ENCODE measurements at places on chromosomes 6 and 20.

GRCh38 chr6:44430326-44430725, 42.8 kb downstream of the CDC5L start:
- DNase-seq = no peak

DNA sequence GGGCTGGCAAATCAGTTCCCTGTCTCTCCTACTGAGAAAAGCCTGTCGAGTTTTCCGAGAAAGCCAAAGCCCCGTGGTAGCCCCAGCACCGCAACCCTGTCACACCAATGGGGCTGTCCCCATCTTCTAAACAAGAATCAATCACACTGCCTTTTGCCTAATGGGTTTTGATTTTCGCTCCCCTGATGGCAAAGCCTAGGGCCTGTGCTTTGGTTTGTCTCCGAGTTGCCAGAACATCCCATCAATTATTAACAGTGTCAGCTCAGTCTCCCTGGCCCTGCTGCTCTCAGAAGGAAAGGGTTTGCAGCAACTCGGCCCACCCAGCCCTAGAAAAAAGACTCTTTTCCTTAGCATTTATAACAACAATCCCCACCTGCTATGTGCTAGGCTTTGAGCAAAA, 4.2 kb downstream of the KCNB1 start:
- no peak for DNase-seq

DNA sequence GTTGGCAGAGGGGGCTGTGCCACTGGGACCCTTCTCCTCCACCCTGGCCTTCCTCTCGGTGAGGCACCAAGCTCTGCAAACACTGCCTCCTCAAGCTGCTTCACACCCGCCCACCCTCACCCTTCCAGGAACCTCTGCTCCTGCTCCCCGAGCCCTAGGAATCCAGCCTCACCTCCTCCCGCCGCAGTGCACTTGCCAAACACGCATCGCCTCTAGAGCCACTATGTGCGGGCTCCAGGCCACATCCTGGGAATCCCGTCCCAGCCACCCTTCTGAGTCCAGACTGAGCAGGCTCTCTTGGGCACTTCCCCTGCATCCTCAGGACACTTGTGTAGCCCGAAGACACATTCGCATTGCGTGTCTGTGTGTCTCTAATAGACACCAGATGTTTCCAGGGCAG, 18.5 kb downstream of the PSMG4 start:
- no peak for DNase-seq

DNA sequence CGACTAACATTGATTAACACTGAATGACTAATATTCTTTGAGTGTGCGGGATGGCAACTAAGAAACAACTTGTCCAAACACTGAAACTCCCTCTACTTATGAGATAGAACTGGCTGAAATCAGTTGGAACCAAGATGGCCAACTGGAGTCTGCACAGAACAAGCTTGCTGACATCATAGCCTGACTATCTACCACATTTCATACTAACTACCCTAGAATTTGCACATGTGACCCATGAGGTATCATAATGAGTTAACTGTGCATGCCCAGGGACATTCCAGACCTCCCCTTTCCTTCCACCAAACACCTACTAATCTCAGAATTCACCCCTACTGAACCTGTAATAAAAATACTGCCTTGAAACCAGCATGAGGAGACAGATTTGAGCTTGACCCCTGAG, 43.2 kb downstream of the PHIP start:
- DNase-seq = no peak

- DNase-seq = no peak
Measured at GRCh38 chr6:109795994-109796555, 105.0 kb downstream of the FIG4 start.

DNA sequence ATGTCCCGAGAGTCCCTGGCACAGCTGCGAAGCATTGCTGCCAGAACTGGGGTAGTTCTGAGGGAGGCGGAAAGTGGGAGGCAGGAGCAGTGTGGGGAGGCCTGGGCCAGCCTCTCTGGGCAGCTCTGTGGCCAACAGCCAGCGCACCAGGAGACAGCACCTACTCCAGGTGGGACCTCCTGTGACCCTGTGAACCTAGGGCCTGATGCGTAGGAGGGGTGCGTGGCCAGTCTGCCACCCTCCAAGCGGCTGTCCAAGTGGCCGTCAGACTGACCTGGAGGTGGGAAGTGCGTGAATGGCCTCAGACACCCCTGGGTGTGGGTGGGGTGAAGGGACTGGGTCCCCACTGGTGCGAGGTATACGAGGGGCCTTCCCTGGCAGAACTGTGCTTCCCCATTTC, 15.5 kb downstream of the SS18L1 start:
- no peak for DNase-seq

DNA sequence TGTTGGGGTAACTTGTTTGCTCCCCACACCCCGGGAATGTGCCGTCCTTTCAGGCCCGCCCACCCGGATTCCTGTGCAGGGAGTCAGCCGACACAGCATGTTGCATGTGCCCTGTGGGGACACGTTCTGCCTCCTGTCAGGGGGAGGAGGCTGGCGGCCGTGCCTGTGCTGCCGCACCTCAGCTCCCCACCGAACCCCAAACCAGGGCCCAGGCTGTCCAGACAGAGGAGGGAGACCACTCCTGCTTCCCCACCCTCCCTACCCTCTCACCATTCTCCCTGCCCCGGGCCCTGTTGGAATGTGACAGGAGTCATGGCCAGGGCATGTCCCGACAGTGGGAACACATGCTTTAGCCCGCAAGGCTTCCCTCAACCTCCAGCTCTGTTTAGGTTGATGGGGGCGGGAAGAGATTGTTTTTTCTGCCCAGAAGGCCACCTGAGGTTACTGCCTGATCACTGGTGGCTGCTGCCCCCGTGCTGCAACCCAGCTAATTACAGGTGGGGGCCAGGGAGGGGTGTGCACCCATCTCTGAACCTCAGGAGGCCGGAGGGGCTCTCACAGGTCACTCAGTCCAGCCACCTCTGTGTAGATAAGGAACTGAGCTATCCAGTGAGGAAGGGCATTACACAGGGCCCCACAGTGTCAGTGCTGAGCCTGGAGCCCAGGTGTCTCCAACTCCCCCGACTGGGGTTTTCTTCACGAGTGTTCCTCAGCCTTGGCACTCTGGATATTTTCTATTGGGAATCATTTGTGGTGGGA, 13.6 kb downstream of the LRRC73 start:
- DNase-seq = no peak

GRCh38 chr6:86856937-86857563, 80.3 kb upstream of the HTR1E start:
- no peak for DNase-seq

GRCh38 chr6:114611696-114612095, 268.9 kb upstream of the HS3ST5 start:
- no peak for DNase-seq

DNA sequence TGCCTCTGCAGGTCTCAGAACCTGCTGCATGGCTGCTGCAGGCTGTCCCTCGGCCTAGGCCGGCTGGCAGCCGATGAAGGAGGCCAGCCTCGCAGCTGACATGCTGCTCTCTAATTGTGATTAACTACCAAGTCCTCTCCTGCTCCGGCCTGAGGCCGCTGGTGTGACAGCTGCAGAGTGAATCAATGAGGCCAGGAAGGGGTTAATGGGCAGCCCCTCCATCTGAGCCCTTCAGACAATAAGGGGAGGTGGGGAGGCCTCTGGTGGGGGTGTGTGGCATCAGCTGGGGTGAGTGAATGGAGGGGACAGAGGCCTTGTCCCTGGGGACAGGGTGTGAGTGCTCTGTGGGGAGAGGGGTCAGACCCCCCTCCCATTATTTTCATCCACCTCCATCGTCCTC, 34.4 kb downstream of the SLC52A3 start:
- DNase-seq = no peak

DNA sequence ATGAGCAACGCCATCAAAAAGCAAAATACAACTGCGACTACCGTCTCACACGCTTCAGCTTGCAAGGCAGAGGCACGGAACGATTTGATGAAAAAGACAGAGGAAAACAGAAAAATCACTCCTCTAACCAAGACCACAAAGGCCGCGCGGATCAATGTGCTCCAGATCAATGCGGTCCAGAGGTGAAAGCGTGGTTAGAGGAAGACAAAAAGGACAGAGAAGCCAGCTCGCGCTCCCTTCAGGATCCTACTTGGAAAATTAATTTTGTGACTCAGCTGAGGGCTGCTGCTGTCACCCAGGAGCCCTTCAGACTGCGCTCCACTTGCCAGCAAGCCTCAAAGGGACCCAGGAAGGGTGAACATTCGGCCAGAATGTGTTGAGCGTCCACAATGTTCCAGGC, 140.2 kb upstream of the RPS6KA2 start:
- DNase-seq = no peak

DNA sequence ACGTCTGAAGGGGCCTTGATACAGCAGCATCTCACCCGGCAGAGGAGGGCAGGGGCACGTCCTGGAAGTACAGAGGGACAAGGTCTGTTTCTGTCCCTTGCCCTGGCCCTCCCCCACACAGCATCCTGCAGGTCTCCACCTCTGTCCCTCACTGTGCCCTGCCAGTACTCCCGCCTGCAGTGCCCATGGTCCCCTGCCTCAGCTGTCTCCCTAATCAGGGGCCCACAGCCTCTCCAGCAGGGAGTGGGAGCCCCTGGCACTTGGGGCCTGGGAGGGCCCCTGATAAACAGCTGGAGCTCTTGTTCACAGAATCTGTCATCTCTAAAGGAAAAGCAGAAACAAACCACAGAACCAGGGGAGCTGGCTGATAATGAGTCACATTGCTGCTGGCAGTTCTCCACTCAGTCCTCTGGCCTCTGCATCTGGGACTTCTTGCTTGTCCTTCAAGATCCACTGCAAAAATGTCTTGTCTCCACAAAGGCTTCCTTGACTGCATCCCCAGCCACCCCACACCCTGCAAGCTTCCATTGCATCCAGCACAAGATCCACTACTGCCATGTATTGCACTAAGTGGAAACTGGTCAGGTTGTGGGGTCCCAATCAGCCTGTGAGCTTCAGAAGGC, 33.2 kb upstream of the TAF8 start:
- DNase-seq = no peak

- no peak for DNase-seq
Measured at GRCh38 chr20:52201395-52201794, 9.8 kb upstream of the ZFP64 start.

GRCh38 chr20:2690213-2690612, 2.4 kb upstream of the EBF4 start:
- DNase-seq = no peak

- DNase-seq = no peak
Measured at GRCh38 chr6:105935416-105935815, 150.7 kb upstream of the PRDM1 start.

GRCh38 chr6:133343220-133343619, 102.1 kb downstream of the EYA4 start:
- DNase-seq = no peak

DNA sequence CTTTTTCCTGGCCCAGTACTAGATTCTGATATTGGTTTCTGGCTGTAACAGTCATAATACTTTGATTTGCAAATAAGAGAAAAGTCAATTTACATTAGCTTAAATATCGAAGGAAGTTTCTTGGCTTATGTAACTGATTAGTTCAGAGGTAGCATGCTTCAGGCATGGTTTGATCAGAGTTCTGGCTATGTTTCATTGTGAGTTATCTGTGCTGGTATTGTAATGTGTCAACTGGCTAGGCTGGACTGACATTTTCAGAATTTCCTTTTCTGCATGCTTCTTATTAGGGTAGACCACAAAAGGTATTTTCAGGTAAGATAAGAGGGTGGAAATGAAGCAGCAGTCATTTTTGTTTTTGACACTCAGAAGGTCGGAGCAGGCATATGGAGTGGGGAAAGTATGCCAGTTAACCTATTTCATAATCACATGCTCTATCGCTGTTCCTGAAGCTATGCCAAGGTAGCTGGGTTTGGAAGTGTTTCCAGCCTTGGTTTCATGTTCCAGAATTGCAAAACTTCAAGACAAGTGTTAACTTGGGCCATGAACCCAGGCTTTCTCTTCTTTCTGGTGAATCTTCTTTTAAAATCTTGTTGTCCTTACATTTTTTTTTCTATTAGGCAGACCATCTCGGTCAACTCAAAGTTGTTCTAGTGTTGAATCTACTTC, 244.9 kb downstream of the DHX35 start:
- no peak for DNase-seq

DNA sequence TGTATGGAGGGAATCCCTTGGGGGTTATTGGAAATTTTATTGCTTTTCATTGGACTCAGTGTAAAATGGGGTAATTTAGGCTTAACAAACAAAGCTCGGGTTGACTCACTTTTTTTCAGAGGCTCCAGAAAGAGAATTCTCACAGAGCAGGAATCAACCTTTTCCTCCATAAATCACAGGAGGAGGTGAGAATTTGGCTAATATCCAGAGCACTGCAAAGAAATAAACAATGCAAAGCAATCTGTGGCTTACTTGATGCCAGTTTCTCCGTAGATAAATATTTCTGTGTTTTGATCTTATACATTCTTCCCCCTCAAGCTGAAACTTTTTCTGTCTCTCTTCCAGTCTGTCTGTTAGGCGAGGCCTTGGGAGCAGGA, 176.6 kb downstream of the TSHZ2 start:
- DNase-seq = no peak

- DNase-seq = no peak
Measured at GRCh38 chr6:5619249-5619648, 357.9 kb downstream of the FARS2 start.

- no peak for DNase-seq
Measured at GRCh38 chr6:164252948-164253347, 838.4 kb downstream of the QKI start.

- DNase-seq = no peak
Measured at GRCh38 chr20:43191946-43192863, 2.5 kb upstream of the PTPRT start.

GRCh38 chr20:24781418-24781980, 167.6 kb upstream of the CST7 start:
- DNase-seq = peak; percentile 59

DNA sequence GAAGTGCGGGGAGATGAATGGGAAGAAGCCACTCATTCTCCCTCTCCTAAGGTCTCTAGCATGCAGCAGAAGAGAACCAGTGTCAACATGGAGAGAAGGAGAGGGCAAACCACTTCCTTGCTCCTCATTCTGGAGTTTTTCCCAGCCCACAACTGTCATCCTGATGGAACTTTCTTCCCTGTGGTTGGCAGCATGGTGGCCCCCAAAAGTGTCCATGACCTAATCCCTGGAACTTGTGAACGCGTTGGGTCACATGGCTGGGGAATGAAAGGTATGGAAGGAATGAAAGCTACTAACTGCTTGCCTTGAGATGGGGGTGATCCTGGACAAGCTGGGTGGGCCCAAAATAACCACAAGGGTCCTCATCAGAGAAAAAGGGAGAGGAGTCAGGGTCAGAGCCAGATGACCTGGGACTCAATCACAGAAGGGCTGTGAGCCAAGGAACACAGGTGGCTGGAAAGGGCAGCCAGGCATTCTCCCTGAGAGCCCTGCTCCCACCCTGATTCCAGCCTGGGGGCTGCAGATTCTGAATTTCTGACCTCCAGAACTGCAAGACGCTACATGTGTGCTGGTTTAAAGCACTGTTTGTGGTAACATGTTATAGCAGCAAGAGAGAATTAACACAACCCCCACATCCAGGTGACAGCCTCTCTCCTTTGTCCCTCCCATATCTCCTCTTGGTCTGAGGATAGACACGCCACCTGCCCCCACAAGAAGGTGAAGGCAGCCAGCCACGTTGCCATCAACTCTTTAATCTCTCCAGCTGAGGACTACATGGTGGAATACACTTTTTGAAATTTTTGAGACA, 63.2 kb downstream of the PYGB start:
- DNase-seq = peak; percentile 63

- no peak for DNase-seq
Measured at GRCh38 chr6:45175272-45175671, 152.9 kb upstream of the RUNX2 start.

All from ascending aorta (tissue), 2 donors.